ENCODE measurements at places on chromosomes 11 and 22.

DNA sequence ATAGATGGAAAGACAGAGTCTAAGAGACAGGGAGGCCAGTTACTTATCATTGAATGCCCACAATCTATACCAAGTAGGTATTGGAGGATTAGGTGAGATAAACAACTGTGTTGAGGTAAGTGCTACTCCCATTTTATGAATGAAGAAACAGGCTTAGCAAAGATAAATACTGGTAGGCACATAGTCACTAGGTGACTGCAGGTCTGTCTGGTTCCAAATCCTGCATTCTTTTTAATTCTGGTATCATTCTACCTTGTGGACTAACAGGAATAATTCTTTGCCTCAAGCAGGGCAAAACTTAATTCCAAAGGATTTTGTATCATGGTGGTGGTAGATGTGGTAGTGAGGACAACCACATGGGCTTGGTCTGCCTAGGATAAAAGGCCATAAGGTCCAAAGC lies 28.4 kb downstream of the RNF169 start:
- no peak for DNase-seq

- no peak for DNase-seq
These were observed 100.0 kb upstream of the NNMT start for GRCh38 chr11:114195981-114196731.

GRCh38 chr11:61974766-61975631 lies 7.6 kb upstream of the FTH1 start:
- DNase-seq = no peak

DNA sequence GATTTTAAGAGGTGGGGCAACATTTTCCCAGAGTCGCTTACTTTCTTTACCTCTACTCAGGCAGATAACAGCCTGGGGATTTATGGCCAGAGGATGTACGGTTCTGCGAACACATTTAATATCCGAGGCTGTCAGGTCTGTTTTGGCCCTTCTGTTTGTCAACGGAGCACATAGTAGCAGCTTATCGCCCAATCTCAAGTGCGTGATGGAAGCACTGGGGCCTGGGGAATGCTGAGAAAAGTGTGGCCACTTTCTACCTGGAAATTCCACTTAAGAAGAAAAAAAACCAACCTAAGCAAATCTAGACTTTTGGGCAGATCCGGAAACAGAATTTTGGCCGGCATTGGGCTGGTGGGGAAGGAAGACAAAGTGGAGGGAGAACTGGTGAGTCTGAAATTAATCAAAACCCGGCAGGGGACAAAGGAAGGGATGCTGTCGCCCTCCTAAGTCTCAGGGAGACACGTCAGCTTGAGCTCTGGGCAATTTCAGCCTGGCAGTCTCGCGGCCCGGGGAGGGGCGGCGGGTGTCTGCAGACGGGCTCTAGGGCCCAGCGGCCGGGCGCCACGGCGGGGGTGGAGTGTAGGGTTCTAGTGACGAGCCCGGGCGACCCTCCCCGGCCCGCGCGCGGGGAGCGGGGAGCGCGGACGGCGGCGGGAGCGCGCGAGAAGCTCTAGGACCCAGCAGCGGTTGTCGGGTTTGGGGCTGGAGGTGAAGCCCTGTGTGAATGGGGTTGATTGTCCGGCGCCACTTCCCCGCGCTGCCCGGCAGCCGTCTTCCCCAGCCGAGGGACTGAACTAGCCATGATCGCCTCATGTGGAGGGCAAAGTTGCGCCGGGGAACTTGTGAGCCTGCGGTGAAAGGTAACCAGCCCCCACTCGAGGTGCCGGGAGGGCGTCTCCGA lies at the start of gene AMOTL1:
AMOTL1 (plus strand) TSS at position 656 of the 901 bp plus-strand sequence; CDS start at position 812, 156 bp downstream.
- DNase-seq = no peak

- DNase-seq = no peak
These were observed 13.3 kb upstream of the CD81 start for GRCh38 chr11:2363577-2364370.

GRCh38 chr11:111231836-111232235 lies 13.7 kb upstream of the POU2AF2 start:
- no peak for DNase-seq

DNA sequence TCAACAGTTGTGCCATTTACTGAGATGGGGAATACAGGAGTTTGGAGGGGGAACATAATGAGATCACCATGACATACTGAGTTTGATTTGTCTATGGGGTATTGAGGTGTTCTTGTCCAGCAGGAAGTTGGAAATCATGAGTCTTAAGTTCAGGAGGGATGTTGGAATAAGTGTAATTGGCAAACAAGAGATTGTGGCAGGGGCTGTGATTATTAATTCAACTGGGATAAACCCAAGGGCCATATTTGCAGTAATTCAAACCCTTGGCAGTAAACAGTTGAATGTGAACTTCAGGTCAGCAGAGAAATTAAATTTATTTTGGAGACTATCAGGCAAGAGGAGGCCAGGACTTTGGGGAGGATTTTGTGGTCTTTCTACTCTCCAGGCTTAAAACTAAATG lies 33.4 kb downstream of the ADM start:
- no peak for DNase-seq

GRCh38 chr11:128341280-128342248 lies 245.8 kb downstream of the ETS1 start:
- DNase-seq = no peak

- no peak for DNase-seq
These were observed 262.2 kb upstream of the UBASH3B start for GRCh38 chr11:122393209-122393860.
